Activated T-helper 1 cell treated with anti-CD3 and anti-CD28 coated beads, Interleukin-12 subunit alpha, Interleukin-12 subunit beta, Interleukin-2, Interleukin-4 antibody, amounts not matched to agents 30 ng/mL and 10 ng/mL and 1 ng/mL, durations not matched to agents 14 hours and 24 hours and 36 hours (primary cell): ENCODE measurements at places on chromosomes 12 and 14.

DNA sequence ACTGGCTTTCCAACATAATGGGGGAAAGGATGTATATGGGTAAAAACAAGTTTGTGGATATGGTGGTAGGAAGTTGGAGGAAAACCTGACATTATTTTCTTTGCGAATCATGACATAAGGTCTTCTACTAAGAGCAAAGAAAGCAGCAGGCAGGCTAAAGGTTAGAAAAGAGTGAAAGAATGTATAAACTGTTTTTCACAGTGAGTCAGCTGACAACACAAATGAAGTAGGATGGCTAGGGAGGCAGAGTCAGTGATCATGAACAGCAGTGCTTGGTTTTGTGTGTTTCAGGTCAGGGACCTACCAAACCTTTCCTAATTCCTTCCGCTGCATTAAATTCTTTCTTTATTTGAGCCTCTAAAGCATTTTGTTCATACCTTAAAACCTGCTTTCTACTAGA, 46.3 kb upstream of the CATSPERB start:
- DNase-seq: no peak

- DNase-seq: no peak
Observed at GRCh38 chr12:19390051-19390598, 49.2 kb upstream of the AEBP2 start.

DNA sequence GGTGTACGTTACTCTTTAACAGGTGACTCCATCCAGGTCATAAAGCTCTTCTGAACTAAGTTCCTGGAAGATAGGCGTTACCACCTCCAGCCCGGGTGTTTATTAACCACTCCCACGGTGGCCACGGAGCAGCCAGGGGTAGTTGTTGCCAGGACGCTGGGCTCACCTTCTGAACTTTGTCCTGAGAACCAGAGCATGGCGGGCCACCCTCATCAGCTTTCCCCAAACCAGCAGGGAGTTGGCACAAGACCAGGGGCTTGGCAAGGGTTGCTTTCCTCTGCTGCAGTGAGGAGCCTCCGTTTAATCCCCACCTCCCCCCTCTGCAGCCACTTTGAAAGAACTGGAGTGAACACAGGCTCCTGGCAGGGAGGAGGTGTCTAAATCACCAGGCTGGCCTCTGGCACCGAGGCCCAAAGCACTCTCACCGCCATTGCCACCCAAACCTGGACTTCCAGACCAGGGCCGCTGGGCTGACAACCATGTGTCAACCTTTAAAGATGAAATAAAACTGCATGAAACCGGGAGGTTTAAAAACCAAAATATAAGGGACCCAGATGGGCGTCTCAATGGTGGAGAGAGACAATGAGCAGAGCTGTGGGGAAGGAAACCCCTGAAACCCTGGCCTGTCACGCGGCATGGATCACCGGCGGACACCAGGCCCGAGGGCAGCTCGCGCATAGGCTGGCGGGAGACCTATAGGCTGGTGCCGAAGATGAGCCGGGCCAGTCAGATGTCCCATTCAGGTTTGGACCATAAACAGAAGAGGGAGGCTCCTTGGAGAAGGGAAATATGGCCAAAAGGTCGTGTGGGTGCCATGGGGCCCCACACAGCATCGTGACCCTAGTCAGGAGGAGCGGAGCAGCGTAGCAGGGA, 30.9 kb upstream of the TDRD9 start:
- no peak for DNase-seq

DNA sequence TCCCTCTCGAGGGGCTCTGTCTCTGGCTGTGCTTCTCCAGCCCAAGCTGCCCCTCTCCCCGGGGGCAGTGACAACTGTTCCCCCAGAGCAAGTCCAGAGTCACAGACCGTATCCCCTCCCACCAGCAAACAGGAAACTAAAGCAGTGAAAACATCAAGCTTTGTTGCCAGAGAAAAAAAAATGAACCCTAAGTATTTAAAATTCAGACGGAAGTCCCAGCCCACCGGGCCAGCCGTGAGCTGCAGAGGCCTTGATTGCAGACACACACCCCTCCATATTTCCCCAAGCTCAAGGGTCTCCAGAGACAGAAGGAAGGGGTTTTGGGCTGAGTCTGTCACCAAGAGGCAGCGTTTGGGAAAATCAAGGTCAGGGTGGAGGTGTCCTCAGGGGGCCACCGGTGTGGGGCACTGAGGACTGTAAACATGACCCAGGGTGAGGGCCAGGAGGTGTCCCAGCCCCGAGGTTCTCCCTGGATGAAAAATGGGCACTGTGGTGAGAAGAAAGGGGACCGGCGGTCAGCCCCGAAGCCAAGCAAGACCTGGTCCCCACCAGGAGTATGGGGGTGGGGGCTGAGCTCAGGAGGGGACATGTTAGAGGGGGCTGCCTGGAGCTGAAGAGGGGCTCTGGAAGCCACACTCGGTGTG, 7.7 kb downstream of the PHETA1 start:
- DNase-seq: no peak

DNA sequence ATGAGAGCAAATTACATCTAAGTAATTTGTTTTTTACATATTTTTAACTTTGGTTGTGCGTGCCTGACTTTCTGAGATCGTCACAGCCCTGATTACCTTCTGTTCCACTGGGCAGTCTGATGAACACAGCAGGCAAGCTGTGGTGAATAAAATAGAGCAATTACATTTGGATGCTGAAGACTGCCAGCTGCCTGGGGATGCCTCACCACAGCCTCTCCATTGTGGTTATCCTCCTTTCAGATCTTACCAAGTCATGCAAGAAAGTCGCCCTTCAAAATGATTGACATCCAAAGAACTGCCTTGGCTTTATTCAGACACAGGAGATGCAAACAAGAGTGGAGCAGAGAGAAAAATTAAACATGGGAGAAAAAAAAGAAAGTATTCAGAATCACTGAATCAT, 456.6 kb upstream of the TMPO start:
- DNase-seq: no peak

GRCh38 chr12:110775997-110776396, 33.3 kb upstream of the PPP1CC start:
- no peak for DNase-seq

GRCh38 chr14:22843123-22843925, 6.9 kb downstream of the MMP14 start:
- no peak for DNase-seq

DNA sequence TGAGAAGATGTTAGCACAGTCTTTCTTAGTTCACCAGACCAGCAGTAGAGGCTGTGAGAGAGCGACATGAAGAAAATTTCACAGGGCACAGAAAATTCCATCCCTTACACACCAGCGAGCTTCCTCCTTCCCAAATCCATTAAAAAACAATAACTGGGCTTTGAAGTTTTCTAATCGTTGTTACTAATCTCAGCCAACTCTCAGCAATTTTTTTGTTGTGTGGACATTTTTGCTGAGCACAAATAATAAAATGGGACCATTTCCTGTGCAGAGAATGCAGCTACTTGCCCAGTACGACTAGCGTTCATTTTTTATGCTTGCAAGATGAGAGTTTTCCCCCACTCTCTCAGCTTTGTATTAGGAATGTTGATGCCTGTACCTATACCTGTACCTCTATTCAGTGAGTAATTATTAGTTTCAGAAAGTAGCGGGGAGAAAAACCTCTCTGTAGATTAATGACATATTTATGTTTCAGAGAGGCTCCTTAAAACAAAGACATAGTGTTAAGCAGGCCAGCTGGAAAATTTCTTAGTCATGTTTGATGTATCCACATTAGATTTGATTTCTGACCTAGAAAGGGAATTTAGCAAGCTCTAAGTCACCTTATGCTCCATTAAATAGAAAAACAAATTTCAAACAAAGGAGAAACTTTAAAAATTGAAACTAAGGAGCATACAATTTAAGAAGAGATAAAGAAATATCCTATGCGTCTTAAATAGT, 146.5 kb downstream of the SRGAP1 start:
- no peak for DNase-seq

- DNase-seq: no peak
Observed at GRCh38 chr14:73809391-73809790, 42.2 kb upstream of the PTGR2 start.

DNA sequence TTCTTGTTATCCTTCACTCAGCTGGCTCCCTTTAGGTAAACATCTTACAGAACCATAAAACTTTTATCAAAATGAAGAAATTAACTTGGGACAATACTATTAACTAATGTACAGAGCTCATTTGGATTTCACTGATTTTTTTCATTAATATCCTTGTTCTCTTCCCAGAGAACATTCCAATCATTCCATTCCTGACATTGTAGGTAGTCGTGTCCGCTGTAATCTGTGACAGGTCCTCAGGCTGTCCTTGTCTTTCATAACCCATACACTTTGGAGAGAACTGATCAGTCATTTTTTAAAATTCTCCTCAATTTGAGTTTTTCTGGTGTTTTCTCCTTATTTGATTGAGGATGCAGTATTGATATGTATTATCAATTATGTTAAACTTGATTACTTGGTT, 916.8 kb downstream of the GALC start:
- DNase-seq: no peak

GRCh38 chr12:42421844-42422779, 96.1 kb downstream of the PPHLN1 start:
- no peak for DNase-seq

DNA sequence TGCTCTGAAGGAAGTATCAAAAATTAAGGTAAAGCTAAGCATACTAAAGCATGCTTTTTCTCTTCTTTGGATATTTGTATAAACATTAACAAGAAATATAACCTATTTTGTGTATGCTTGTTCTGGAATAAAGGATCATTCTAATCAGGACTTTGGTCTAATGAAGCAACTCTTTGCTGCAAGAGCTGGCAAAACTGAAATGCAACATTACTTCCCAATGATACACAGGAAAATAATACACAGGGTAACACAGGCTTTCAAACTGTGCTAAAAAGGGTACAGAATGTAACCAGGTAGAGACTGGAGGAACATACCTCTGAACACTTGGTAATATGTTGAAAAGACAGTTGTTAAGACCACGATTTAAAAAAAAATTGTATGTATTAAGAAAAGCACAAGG, 222.5 kb upstream of the DIO2 start:
- no peak for DNase-seq

DNA sequence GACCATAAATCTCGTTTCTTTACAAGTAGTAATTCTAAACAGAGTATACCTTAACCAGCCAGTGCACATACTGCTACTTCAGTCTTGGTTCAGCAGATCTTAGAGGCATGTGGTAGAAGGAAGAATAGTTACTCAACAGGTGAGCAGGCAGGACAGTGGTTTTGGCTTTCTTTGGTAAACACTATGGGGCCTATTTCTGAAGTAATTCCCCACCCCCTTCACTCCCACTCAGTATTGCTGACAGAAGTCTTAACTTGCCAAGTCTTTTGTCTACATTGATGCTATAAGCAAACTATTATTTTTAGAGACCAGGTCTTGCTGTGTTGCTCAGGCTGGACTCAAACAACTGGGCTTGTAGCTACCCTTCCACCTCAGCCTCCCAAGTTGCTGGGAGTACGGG, 68.5 kb downstream of the FBXO34 start:
- no peak for DNase-seq

GRCh38 chr12:27824126-27824842, 44.2 kb upstream of the MANSC4 start:
- no peak for DNase-seq

DNA sequence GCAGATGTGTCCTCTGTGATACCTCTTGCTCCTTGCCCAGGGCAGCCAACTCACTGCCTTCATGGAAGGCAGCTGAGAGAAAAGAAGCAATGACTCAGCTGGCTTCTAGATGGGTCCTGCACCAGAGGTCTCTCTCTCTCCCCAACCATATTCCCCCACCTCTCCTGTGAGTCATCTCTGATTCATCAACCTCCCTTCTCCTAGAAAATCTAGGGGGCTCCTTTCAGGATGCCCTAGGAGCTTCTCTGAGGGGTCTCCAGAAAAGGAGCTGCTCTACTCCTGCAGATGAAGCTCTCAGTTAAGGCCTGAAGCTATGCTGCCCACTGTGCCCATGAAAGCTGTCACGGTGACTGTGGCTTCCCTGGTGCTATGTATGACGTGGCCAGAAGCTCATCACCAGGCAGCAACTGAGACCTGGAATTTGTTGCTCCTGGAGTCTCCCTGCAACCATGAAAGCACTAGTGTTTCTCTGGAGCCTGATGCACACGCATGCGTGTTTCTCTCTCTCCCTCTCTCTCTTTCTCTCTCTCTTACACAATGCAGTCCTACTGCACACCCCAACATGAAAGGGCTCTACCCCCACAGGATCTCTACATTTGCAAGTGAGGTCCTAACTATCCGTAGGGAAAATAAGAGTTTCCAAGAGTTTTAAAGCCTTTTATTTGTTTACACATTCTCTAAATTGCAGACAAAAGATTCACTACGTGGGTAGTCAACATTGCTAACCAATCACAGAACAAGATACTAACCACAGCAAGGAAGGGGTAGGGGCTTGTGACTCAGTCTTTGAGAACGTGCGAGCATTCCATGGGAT, 285.3 kb downstream of the DPF3 start:
- DNase-seq: no peak

GRCh38 chr12:97681612-97682504, 219.3 kb downstream of the RMST start:
- no peak for DNase-seq

DNA sequence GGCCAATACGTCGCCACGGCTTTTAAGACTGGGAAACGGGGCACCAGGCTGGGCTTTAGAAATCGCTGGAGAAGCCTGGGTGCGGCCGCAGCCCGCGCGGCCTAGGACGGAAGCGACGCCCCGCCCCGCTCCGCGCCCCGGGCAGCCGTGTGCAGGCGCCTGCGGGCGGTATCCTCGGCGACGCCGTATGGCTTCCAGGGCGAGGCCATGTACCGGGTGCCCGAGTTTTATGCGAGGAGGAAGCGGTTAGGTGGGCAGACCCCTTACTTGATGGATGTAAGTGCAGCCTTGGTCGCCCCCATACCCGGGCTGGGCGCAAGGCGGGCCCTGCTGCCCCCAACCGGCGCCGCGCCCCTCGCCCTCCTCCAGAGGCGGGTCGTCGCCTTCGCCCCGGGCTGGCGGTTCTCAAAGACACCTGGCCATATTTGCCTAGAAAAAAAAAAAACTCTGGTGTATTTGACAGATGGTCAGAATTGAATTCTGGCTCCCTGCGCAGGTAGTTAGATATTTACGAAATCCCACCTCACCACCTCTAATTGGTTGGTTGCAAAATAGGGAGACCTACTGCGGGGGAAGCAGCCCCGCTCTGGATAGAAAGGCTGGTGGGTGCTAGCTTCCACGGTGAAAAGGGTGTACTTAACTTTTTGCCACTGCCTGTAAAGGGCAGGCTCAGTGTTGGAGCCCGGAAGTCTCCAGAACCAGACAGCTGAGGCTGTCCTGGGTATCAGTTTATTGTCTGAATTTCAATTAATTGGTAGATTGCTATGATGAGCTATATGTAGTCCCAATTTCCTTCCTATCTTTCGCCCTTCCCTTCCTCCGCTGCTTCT, at the start of gene PPP1R36:
PPP1R36 (plus strand) TSS at position 171 of the 830 bp plus-strand sequence; CDS start at position 208, 37 bp downstream.
- DNase-seq: peak; percentile 22

GRCh38 chr14:69291891-69292561, 32.1 kb downstream of the GALNT16 start:
- no peak for DNase-seq
